ENCODE measurements at places on chromosomes 5 and 9.
A peak's percentile ranks its signal among the peaks of the same experiment; 100 is the strongest.

DNA sequence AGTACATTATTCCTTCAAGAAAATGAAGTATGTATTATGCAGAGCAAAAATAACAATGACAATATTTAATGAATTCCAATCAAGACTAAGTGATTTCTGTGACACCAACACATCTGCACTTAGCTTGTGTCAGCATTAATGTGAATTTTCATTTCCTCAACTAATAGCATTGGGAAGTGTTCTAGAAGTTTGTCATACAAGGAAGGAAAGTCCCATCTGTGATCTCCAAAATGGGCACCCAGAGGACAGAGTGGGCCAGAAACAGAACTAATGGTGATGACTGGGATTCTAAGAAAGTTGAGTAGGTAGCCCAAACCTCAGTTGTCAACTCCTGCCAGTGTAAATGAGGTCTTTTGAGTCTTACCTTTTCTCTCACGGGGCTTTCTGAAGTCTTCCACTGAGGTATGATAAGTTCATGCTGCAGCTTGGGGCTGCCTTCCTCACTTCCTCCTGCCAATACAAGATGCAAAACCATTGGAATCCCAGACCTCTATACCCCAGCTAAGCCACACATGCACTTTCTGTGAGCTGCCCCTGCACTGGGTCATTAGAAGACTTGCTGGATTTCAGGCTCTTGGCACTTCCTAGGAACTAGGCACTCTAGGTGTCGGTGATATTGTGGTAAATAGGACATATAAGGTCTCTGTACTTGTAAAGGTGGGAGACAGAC lies 4.9 kb downstream of the ADAM19 start:
- no peak for DNase-seq

GRCh38 chr9:100589582-100589981 lies 11.7 kb downstream of the CAVIN4 start:
- DNase-seq, result no peak

GRCh38 chr9:132410642-132411041 lies 631 bp downstream of the CFAP77 start:
- peak; percentile 12 for DNase-seq

GRCh38 chr5:181133083-181133482 lies 2.1 kb upstream of the OR2V1 start:
- no peak for DNase-seq

Data from NB4 (cell line).